Stimulated activated CD8-positive, alpha-beta memory T cell treated with anti-CD3 and anti-CD28 coated beads, Interleukin-7, amount 100 ng/mL, for 4 hours (primary cell): ENCODE measurements at places on chromosomes 11 and 22.

DNA sequence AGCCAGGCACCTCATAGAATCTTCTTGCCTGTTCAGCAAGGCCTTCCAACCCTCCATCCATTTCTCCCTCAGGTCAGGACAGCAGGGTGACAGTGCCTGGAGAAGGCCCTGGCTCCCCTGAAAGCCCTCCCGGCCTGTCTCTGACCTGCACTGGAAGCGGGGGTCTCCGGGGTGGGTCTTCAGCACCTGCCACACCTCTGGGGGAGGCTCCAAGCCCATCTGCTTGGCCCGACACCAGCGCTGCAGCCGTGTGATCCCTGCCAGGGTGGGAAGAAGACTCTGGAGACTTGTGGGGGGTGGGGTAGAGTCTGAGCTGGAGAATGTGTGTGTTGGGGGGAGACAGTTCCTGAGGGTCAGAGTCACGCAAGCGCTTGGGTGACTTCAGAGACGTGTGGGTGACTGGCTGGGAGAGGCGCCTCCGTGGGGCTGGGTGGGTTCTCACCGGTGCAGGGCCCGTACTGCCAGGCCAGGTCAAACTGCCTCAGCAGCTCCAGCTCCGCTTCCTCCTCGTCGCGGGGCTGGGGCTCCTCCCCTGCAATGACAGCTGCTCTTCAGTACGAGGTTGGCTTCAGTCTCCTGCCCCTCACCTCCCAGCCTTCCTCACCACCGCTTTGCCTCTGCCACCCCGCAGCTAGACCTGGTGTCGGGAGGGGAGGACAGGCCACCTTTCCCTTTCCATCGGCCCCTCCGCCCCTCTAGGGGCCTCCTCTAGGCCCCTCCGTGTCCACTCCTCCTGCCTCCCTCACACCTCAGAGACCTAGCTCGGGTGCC, 615 bp downstream of the POLD4 start:
- no peak for DNase-seq

DNA sequence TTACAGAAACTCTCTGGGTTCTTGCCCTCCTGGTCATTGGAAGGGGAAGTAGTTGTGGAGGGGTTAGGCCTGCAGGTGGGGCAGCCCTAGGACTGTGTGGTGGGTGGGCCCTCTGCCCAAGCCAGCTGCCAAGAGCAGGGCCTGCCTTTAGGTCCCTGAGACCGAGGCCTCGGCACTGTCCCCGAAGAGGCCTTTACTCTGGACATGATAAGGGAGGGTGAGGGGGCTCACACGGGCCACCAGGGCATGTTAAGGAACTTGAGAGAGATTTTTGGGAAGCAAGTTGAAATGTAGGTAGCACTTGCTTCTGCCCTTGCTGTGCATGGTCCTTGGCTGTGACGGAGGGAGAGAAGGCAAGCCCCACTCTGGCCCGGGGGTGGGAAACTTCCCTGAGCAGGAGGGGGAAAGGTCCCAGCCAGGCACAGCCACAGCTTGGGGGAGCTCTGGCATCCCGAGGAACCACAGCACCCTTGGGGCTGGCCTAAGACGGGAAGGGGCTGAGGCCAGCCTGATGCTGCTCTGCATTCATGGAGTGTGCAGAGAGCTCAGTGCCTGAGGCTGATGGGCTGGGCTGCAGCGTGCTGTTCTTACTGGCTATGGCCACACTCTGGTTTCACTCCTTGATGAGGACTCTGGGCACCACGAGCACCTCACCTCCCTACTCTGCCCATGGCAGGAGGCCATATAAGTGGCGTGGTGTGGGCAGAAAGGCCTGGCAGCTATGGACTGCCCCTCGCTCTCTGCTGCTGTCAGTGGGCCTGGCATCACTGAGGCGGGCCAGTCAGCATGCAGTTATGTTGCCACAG, 7.8 kb upstream of the RANBP1 start:
- no peak for DNase-seq

GRCh38 chr11:109140857-109141515, 281.0 kb upstream of the C11orf87 start:
- DNase-seq, result no peak

DNA sequence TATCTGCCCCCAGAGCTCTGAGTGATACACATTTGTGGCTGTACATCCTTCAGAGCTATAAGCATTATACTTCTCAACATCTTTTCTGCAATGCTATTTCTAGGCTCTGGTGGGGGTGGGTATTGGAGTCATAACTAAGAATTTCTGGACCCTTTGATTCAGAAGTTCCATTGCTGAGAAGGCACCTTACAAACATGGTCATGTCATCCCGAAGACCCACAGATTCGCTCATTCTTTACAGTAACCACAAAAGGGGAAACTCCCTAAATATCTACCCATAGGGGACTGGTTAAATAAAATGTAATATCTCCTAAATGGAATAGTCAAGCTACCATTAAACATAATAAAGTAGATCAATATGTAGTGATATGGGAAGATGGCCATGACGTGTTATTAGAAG, 98.8 kb downstream of the PRR5L start:
- no peak for DNase-seq

GRCh38 chr11:47918882-47919495, 61.4 kb upstream of the PTPRJ start:
- DNase-seq, result no peak

DNA sequence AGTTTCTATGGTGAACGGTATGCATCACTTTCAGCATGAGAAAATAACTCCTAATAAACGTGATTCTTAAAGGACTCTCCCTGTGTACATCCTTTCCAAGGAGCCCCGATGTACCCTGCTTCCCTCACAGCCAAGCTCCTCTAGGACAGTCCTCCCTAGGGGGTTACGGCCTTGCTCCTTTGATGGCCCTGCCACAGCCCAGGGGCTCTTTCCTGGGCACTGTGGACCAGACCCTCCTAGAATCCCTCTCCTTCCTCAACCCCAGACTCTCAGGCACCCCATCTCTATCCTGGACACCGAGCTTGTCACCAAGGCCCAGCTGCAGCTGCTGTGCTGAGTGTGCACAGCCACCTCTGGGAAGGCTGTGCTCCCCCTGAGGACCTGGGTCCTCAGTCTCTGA, 3.9 kb upstream of the SAMM50 start:
- no peak for DNase-seq

DNA sequence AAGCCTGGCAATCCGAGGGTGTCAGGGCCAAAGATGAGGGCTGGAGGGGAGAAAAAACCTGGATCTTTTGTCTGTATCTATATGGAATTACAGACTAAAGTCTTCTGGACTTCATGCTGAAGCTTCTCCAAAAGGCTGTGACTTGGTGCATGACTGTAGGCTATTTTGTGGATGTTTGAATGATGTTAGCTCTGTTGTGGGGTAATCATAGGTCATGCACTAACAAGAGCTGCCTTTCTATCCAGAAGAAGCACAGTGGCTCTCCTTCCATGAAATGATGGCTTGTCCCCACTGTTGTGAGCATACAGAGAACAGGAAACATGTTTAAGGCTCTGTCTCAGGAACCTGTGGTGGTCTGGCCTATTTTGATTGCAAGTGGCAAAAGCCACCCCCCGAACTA, 263.3 kb upstream of the PLET1 start:
- no peak for DNase-seq

- DNase-seq, result no peak
These were observed 44.2 kb upstream of the WEE1 start for GRCh38 chr11:9529334-9529650.

DNA sequence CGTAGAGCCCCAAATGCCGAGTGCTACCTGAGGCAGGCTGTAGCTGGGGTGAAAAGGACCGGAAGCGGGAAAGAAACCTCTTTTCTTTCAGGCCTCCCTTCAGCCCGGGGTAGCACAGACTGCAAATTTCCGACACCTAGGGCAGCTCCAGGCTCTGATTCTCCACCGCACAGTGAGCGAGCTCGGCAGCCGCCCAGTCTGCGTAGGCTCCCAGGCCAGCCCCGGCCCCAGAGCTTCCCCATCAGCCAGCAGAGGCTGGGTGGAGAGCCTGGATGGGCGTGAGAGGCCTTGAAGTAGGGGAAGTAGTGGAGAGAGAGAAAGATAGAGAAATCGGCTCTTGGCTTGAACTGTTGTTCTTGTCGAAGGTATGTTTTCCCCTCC, 9.3 kb upstream of the PAX6 start:
- DNase-seq, result no peak

- peak; percentile 24 for DNase-seq
These were observed 52.9 kb downstream of the UVRAG start for GRCh38 chr11:75867778-75868374.

GRCh38 chr11:123318623-123319022, 111.4 kb upstream of the GRAMD1B start:
- no peak for DNase-seq

- DNase-seq, result no peak
These were observed 549.3 kb downstream of the BRD1 start for GRCh38 chr22:49278340-49278739.

DNA sequence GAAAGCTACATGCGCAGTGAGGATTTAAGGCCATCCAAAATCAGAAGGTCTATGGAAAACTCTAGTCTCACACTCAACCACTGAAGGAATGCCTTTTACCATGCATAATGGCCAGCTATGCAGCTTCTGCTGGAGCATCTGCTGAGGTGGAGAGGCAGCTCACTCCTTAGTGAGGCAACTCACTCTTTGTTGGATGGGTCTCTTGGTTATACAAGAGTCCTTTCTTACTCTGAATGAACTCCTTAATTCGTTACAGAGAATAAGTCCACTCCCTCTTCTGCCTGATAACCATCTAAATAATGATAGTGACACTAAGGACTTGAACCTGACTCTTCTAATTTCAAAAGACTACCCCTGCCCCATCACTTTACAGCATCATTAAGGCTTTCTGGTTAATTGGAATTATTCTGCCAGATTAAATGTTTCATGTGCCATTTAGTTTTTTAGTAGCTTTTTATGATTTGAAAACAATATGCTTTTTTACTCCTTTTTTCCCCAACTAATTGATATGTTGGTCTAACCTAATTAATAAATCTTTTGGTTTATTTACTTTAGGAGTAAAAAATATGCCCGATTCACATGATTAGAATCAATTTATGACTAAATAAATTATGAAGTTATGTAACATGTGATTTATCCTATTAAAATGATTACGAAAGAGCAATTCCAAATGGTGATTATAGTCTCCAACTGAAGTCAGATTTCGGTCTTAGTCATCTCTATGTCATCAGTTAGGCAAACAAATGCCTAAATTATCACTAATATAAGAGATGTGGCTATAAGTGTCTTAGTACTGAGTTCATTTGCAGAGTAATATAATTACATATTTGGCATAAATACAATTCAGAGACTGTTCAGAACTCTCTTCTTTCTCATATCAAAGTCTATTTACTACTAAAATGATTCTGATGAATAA, 286.7 kb upstream of the CCDC90B start:
- DNase-seq, result no peak

GRCh38 chr11:65425105-65425970, 2.7 kb downstream of the NEAT1 start:
- DNase-seq, result peak; percentile 75

GRCh38 chr22:40120848-40121247, 56.9 kb upstream of the TNRC6B start:
- DNase-seq, result no peak

GRCh38 chr11:100683126-100683525, 4.0 kb upstream of the ARHGAP42 start:
- no peak for DNase-seq

DNA sequence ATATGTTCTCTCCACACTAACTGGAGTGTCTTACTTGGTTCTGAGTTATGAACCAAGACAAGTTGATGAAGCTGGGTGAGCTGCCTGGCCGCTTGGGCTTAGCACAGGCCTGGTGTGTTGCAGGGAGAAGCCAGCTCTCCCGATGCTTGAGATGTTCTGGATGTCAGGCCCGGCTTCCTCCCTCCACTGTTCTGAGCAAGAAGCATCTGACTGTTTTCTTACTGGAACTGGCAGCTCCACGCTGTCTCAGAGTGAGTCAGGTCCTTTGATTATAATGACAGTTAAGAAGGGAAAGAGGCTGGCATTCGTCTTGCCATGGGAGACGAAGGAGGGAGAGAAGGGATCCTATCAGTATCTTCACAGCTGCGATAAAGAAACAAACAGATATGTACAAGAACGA, 46.5 kb upstream of the CRTAM start:
- DNase-seq, result no peak

DNA sequence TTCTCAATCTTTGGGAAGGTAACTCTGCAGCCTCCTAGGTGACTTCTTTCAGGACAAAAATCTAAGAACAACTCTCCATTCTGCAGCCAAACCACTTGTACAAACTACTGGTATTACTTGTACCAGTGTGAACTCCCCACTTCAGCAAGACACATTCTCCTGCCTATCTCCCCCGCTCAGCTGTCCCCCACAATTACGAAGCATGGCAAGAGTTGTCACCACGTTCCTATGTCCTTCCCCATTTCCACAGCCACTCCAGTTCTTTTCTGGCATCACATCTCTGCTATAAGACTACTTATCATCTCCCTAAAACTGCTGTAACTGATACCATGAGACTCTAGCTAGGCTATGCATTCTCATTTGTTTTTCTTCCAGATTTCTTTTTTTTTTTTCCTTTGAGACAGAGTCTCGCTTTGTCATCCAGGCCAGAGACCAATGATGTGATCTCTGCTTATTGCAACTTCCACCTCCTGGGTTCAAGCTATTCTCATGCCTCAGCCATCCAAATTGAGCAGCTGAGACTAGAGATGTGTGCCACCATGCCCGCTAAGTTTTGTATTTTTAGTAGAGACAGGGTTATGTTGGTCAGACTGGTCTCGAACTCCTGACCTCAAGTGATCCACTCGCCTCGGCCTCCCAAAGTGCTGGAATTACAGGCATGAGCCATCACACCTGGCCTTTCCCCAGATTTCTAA, 71.9 kb upstream of the CDON start:
- DNase-seq, result no peak

DNA sequence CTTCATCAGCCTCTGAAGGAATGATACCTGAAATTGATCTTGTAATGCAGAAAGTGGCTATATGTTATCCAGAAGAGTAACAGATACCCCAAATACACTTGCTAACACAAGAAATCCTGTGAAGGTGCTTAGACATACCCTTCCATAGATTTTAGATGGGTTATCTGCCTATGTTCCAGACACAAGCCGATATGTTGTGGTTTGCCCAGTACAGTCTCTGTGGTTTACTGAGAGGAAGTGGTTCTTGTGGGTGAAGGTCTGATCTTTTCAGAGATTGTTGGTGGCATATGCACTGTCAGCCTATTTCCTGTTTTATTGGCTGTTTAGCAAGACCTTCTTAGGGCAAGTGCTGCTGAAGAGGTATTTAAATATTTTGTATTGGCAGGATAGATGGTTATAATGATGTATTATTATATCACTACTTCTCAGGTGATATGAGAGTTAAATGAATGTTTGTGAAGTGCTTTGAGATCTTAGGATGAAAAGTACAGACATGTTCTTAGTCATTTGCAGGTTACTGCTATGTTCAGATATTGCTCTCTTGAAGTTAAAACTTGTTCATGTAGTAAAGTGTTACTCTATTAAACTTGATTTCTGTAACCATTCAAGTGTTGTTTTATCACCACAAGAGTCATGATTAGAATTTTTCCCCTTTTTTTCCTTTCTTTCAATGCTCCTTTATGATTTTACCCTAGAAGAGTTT, 8.2 kb downstream of the ARHGEF12 start:
- DNase-seq, result no peak
